Activated T-cell treated with anti-CD3 and anti-CD28 coated beads, Interleukin-2, amount 50 U/mL, for 72 hours (primary cell): ENCODE measurements at places on chromosomes 7 and 10.

GRCh38 chr7:92647652-92648051 lies 57.5 kb upstream of the FAM133B start:
- no peak for DNase-seq

DNA sequence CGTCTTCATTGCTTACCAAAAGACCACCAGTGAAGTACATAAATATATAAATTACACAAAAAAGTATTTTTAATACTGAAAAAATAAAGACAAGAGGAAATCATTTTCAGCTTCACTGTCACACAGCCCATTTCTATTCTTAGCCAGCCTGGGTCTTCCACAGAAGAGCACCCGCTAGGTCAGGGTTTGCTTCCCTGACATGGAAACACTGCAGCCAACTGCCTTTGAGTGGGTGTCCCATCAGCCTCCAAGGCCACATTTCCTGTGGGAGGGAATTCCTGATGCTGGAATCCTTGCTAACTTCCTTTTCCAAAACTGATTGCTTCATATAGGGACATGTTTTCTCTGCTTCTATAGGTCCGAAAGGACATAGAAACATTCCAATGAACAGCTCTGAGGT lies 137.8 kb upstream of the CAV2 start:
- no peak for DNase-seq

DNA sequence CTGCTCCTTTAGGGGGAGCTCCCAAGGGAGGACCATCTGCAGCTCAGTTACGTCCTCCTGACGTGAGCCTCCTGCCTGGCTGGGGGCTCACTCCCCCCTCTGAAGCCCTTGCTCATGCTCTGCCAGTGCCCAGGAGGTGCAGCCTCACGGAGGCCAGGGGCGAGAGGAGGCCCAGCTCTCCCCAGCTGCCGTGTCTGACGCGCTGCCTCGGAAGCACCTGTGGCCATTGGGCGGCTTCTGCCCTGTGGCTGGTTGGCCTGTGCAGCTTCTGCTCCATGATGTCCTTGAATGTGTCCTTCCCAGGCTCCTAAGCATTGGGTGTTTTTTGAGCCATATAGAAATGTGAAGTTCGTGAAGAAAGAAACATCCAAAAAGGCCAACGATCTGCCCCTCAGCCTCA lies 91.3 kb downstream of the DYNC2I1 start:
- DNase-seq = no peak

DNA sequence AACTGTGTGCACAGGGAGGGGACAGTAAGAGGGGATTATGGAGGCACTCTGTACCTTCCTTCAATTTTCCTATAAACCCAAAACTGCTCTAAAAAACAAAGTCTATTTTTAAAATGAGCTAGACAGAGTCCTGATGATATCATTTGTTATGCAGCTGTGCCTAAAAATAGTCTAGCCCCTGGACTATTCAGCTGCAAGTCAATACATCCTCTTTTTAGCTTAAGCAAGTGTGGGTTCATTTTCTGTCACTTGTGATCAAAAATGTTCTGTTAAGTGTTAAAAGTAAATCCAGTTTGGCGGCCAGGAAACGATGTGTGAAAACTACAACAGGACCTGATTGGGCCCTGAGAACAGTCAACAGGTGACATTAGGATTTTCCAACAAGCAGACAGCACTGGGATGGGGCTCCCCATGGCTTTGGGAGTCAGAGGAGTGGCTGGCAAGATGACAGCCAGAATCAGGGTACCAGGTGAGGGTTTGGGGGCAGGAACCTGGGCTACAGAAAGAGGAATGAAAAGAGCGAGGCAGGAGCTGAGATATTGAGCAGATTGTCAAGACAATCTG lies 33.9 kb downstream of the FAM107B start:
- DNase-seq = no peak

- DNase-seq = no peak
Observed at GRCh38 chr7:53904355-53904754, 637.8 kb upstream of the VSTM2A start.

GRCh38 chr10:86043236-86043635 lies 323.4 kb downstream of the GRID1 start:
- DNase-seq = no peak

DNA sequence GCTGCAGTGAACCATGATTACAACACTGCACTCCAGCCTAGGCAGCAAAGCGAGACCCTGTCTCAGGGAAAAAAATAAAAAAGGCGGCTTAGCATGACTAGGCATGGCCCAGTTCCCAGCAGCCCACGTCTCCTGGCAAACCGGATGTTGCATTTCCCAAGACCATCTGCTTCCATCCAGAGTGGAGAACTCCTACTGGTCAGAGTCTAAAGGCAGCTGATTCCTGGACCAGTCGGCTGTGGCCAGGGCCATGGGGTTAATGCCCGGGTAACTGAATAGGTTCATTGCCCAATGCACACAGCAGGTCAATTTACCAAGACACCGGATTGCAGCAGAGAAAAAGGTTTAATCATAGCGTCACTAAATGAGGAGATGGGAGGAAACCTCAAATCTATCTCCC lies 133.1 kb downstream of the MYL10 start:
- DNase-seq = no peak

DNA sequence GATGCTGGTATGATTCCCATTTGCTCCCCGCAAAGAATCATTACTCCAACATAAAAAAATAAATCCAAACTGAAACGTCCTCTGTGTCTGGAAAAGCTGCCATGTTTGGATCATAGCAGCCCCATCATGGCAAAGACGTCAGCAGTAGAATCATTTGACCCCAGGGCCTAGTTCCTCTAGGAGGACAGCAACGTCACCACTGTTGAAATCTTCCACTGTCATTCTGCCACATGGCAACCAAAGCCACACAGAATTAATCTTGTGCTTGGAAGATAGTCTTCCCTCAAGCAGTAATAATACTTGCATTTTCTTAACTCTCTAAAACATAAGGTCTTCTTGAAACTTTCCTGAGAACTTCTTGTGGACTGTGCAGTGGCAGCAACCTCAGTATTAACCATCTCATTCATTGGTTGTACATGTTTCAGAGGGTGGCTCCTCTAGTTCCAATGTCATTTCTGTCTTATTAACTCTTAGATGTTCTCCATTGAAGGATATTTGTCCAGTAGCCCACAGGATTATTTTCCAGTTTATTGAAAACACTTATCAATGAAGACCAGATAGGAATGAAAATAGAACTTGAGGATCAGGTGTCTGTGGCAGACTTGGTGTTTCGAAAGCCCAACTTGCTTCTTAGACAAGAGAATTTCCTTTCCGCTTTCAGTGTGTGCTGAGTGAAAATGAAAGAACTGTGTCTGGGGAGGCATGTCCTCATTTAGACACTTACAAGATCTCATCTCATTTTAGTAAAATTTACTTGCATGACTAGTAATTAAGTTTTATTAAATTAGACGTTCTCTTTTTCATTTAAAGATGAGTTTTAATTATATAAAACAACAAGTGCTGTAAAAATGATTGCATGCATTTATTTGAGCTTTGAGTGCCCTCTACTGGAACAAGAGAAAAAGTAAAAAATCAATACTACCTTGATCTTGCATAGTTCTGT lies 28.9 kb upstream of the INHBA start:
- no peak for DNase-seq

DNA sequence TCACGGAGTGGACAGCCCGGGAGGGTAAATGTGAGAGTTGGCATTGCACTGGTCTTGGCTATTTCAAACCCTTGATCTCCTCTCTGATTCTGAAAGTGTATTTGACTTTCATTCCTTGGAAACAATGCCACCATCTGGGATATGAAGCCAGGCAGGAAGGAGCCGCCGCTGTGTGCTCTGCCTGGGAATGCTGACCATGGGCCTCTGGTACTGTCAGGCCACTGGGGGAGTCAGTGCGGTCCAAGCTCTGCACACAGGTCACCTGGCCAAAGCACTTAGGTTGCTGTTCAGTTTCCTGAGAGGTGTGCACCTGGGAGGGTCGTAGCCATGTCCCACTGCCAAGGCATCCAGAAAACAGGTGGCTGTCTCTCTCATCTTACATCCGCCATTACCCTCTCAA lies 68.5 kb upstream of the SHH start:
- no peak for DNase-seq

- no peak for DNase-seq
Observed at GRCh38 chr7:25712500-25712899, 439.5 kb upstream of the NFE2L3 start.

DNA sequence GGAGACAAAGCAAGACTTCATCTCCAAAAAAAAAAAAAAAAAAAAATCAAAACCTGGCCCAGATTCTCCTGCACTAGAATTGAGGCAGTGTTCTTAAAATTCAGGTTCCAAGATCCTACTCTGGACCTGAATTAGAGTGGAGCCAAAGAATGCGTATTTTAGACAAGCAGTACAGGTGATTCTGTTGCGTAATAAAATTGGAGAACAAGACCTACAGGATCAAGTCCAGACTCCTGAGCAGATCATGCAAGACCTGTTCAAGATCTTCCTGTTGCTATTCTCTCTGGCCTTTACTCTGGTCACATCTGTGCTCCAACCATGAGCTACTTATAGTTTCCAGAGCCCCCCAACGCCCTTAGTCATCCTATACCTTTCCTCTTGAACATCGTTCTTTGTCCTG lies 51.5 kb upstream of the RSBN1L start:
- no peak for DNase-seq

GRCh38 chr7:3154881-3155494 lies 111.3 kb upstream of the CARD11 start:
- peak; percentile 46 for DNase-seq

DNA sequence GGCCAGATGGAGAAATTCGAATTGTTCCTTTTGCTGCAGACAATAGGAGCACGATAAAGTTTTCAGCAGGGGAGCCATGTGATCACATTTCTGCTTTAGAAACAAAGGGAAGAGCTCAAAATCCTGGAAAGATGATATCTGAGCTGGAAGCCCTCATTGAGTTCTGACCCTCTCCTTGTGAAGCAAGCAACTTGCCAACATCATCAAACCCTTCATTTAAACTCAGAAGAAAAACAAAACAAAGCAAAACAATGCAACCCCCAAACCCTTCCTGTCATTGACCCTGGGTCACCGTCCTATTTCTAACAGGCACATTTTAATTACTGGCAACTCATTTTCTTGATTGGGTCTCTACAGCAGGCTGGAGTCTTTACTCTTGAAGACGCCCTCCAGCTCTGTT lies 198.3 kb upstream of the ZNF32 start:
- DNase-seq = no peak

DNA sequence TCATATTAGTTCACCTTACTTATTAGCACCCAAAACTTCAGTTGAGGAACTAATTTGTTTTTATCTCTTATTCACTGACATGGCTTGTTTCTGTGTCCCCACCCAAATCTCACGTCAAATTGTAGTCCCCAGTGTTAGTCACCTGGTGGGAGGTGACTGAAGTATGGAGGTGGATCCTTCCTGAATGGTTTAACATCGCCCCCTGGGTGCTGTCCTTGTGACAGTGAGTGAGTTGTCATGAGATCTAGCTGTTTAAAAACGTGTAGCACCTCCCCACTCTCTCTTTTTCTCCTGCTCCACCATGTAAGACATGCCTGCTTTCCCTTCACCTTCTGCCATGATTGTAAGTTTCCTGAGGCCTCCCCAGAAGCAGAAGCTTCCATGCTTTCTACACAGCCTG lies 75.0 kb upstream of the HECTD2 start:
- DNase-seq = no peak

GRCh38 chr7:31160941-31161340 lies 108.8 kb downstream of the ADCYAP1R1 start:
- DNase-seq = no peak

DNA sequence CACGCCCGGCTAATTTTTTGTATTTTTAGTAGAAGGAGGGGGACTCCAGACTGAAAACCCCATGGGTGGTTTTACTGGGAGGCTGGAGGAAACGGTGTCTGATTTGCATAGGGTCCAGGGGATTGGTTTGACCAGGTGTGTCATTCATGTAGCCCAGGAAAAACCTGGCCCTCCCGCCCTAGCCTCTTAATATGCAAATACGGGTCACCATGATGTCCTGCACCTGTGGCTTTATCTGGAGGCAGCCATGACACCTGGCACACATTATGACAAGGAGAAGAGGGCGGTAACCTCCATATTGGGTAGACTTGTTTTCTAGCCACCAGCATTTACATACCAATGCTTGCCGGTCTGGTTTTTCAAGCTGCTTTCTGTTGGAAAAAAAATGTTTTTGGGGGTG lies 68.0 kb downstream of the TRIL start:
- no peak for DNase-seq

DNA sequence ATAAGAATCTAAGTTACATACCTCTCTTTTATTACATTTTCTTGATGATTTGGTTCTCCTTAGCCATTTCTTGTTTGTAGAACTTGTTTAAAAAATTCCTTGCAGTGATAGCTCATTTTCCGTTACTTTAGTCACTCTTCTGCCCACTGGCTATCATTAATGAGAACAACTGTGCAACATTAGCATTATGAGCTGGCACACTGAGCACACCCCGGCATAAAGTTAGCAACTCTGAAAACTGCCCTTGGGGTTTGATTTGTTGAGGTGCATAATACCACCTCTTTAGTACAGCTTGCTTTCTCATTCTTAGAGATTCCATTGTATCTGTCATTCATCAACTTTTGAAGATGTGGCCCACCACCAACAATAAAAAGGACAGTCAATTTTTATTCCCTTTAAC lies 87.6 kb upstream of the ADCY1 start:
- no peak for DNase-seq

GRCh38 chr7:15046861-15047260 lies 144.3 kb upstream of the DGKB start:
- no peak for DNase-seq

GRCh38 chr10:98328163-98328562 lies 60.2 kb upstream of the LOXL4 start:
- DNase-seq = no peak

- no peak for DNase-seq
Observed at GRCh38 chr10:72204296-72204695, 11.5 kb upstream of the ANAPC16 start.

- no peak for DNase-seq
Observed at GRCh38 chr10:116728526-116729096, 13.8 kb downstream of the HSPA12A start.

DNA sequence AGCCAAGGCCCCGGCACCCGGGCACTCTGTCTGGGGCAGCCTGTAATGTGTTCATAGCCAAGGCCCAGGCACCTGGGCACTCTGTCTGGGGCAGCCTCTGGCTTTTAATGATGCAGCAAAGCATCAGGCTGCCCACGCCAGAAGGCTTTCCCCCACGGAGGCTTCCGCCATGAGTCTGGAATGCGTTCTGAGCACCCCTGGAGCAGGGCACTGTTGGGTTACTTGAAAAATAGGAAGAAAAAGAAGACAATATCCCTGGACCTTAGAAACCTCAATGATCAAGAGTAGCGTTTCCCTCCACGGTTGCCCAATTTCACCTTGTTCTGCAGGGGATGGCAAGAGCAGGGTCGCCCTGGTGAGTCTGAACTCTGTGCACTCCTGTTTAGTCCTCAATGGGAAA lies 565.0 kb downstream of the PTPRN2 start:
- no peak for DNase-seq

- DNase-seq = no peak
Observed at GRCh38 chr7:99791021-99791420, 7.0 kb upstream of the CYP3A4 start.

DNA sequence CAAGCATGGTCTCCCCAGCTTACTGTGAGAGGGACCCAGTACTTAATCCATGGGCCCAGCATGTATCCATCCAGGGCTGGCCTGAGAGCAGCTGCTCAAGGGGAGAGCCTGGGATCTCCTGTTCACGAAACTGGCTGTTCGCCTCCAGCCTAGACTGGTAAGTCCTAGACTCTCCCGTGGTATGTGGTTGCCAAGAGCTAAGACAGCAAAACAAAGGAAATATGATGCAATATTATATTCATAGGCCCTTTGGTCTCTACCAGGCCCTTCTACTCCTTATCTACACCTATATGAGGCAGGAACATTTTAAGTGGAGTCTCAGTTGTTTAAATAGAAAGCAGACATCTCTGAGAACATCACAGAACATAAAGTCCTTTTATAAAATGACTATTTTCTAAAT lies 28.9 kb upstream of the STK17A start:
- no peak for DNase-seq

- DNase-seq = no peak
Observed at GRCh38 chr7:106042196-106042611, 69.9 kb downstream of the SYPL1 start.
